HuH-7 (cell line): ENCODE measurements at places on chromosomes 1 and 21.

DNA sequence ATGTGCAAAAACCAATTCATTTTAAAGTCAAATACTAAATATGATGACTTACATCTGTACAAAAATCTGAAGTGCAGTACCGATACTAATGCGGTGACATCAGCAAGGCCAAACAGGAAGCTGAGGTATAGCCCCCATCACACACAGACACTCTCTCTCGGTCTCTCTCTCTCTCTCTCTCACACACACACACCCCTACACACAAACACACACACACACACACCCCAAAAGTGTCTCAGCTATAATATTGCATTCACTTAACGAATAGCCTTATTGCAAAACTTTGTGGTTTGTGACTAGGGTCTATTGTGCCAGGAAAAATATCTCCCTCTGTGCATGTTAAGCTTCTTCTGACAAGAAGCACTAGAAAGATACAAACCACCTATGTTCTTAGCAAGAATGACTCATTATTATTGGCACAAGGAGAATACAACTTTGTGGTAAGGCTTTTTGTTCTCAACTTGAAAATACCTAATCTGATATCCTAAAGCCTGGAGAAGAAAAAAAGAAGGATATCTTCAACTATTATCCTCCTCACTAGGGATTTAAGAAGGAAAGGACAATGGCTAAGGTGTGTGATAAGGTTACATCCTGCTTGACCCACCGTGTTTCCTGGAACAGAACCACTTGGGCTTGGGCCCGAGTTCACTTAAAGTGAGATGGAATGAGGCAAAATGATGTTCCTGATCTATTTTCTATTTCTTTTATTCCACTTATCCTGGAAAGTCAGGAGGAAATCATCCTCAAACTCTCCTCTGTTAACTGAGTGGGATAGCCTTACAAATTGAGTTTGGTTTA is 107.1 kb downstream of the NIBAN1 start:
- DNase-seq, result no peak

- no peak for DNase-seq
These were observed 41.9 kb upstream of the LRP8 start for GRCh38 chr1:53369761-53370160.

GRCh38 chr1:21378705-21379494 is 61.0 kb upstream of the NBPF3 start:
- no peak for DNase-seq

DNA sequence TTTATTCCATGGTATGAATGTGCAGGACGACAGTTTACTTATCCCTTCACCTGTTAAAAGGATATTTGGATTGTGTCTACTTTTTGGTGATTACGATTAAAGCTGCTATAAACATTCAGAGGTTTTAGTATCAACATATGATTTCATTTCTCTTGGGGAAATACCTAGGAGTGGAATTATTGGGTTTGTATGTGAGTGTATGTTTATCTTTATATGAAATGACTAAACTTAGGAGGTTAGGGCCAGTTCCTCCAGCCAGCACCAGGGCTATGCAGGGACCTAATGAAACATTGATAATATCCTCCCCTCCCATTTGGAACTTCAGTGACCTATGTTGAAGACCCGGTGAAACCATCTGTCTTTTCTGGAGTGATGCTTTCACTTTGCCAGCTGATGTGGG is 13.8 kb downstream of the TMEM51 start:
- no peak for DNase-seq

DNA sequence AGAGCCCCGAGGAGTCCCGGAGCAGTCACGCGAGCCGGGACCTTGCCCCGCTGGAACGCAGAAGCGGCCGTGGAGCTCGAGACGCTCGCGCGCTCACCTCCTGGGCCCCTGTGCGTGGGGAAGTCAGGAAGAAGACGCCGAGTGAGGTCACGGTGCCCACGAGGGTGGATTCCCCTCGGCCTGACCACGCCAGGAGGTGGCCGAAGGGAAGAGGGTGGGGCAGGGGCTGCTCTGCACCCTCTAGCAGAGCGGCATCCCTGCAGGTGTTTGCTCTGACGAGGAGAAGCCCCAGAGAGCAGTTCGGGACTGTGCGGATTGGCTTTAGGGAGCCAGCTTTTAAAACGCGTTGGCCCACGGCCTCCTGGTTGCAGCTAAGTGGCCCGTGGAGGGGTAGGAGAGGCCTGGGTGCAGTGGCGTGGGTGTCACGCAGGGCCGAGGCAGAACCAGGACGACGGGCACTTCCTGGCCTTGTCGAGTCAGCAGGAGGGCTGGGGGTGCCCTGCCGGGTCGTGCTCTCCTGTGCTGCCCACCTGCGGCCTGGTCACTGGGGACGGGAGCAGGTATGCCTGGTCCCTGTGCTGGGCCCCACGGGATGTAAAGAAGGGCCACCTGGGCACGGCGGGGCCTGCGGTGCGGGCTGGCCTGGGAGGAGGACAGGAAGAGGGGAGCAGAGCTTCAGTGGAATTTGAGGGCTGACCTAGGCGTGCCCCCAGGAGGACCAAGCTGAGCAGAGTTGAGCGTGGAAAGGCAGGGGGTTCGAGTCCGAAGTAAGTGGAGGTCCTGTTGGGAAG is 1.0 kb downstream of the PDXK start:
- DNase-seq, result no peak

GRCh38 chr1:114758256-114758832 is 560 bp upstream of the CSDE1 start:
- DNase-seq, result no peak

DNA sequence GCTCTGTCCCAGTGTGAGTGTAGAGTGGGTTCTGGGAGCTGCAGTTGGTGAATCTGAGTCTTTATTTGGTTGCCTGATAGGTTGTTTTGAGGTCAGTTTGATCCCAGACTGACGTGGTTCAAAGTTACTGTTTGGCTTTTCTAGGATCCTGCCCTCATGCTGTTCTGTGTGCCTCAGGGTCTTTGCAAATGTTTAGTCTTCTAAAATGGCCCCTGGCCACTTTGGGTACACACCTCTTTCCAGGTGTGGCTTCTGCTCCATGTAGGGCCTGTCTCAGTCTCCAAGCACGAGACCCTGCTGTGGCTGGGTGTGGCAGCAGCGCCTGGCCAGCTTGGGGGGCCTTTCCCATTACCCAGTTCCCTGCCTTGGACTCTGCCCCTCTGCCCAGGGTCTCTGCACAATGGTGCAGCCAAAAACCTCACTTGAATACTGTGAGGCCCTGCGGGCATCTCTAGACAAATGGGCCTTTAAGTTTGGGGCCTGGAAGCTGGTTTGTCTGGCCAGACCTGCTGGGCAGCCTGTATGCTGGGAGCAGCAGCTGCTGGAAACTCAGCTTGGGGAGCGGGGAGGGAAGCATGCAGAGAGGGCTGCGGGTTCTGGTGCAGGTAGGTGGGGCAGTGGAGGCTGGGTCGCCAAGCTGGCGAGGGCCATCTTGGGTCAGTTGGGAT is 5.6 kb downstream of the PTPRF start:
- DNase-seq, result no peak

- peak; percentile 61 for DNase-seq
These were observed 41.6 kb downstream of the LAMC2 start for GRCh38 chr1:183227422-183228346.

GRCh38 chr1:55117941-55118340 is 78.6 kb downstream of the PCSK9 start:
- no peak for DNase-seq

- no peak for DNase-seq
These were observed 98.3 kb upstream of the SLC2A1 start for GRCh38 chr1:43056981-43057391.
